ENCODE measurements at places on chromosomes 3 and 15. TPM values are rescaled to one million over a fixed set of nuclear protein-coding genes. Genes with fewer than 3 reads are reported as not detected.

Gene MUC13
- total RNA-seq: not detected

Gene STRIT1
- not detected for total RNA-seq

Gene FRG2C
- not detected for total RNA-seq

Gene CCR9
- total RNA-seq: not detected

Gene BLOC1S6
- 103 TPM for total RNA-seq

Gene TRAK1
- total RNA-seq: 65.7 TPM

Gene AGBL1
- total RNA-seq: not detected

Gene CDAN1
- total RNA-seq: 9.7 TPM

Gene PPIB
- 954 TPM for total RNA-seq

Gene ZPLD1
- total RNA-seq: under 0.01 TPM

Gene BCHE
- total RNA-seq: not detected

Gene TMCO5A
- total RNA-seq: not detected

Gene TRAT1
- total RNA-seq: not detected

Gene SLC26A6
- 30.8 TPM for total RNA-seq

Gene ACKR4
- total RNA-seq: not detected

Gene NXPE3
- 8.3 TPM for total RNA-seq

Gene BCL2A1
- total RNA-seq: 0.29 TPM

Gene CHRNA7
- total RNA-seq: not detected

Gene TICRR
- total RNA-seq: 0.88 TPM

Gene SLC51B
- total RNA-seq: not detected

Gene KAT2B
- total RNA-seq: 15.9 TPM

Gene HEG1
- total RNA-seq: 114 TPM

Gene EBLN2
- 6.2 TPM for total RNA-seq

Gene PLCB2
- under 0.01 TPM for total RNA-seq

Gene LIPC
- total RNA-seq: 2.7 TPM

Gene MINAR1
- total RNA-seq: 2.5 TPM

Gene GRIP2
- 1.4 TPM for total RNA-seq
